ENCODE measurements at places on chromosomes 2 and 18. TPM values are rescaled to one million over a fixed set of nuclear protein-coding genes. Genes with fewer than 3 reads are reported as not detected.
A peak's percentile ranks its signal among the peaks of the same experiment; 100 is the strongest.

Gene LAMA1
- total RNA-seq, result not detected

Gene ALPP
- not detected for total RNA-seq

Gene MC5R
- total RNA-seq, result not detected

Gene MC2R
- total RNA-seq, result not detected

Gene DIS3L2
- total RNA-seq, result 36.0 TPM

Gene FMNL2
- 57.9 TPM for total RNA-seq

Gene OXER1
- total RNA-seq, result 1.2 TPM

- DNase-seq, result peak; percentile 74
These were observed 152.6 kb downstream of the GALNT14 start for GRCh38 chr2:30985493-30986230.

- DNase-seq, result peak; percentile 92
These were observed 116.1 kb downstream of the SPTBN1 start for GRCh38 chr2:54572262-54572635.

GRCh38 chr2:120589771-120590608 is 145.7 kb upstream of the GLI2 start:
- no peak for DNase-seq

DNA sequence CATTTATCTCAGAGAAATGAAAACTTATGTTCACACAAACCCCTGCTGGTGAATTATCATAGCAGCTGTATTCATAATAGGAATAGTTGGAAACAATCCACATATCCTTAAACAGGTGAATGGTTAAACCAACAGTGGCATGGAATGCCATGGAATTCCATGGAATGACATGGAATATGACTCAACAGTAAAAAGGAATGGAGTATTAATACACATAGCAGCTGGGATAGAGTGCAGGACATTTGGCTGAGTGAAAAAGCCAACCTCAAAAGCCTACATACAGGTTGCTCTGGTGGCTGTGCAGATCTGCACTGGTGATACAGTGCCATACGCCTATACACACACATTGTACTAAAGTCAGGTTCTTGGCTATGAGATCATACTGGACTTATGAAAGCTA is 69.5 kb downstream of the FAM168B start:
- DNase-seq, result no peak

DNA sequence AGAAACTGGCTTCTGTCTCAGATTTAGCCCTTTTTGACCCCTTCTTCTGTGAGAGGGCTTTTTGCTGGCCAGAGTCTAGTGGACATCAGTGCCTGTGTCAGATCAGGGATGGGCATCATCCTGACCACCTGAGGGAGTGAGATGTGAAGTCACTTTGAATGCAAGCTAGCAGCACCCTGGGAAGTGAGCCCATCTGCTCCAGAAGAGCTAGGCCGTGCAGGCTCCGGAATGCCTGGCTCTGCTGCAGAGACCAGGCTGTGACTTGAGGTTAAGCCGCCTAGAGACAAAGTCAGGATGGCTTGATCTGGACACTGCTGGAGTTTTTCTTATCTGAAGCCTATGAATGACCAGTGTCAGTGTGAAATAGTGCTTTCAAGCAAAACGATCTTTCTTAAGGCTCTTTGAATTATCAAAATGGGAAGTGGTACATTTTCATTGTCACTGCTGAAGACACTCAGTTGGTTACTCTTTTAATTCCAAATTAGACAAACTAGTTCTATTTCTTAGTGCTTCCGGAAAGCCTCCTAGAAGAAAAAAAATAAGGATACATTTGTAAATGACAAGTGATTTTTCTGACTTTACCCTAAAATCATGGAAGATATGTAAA is 20.8 kb downstream of the DGUOK start:
- no peak for DNase-seq

DNA sequence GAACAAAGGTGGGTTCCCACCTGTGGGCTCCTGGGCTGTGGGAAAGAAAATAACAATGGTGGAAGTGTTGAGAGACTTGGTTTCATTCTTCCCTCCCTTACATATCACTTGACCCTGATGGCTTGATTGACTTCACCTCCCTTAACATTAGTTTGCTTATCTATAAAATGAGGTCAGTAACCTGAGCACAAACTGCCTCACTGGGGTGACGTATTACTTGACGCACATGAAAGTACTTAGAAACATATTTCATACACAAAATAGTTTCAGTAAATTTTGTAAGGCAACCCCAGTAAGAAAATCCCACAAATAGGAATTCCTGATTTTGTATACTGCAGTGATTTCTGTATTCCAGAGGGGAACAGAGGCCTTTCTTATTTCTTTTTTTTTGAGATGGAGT is 29.4 kb upstream of the LPIN2 start:
- DNase-seq, result no peak

- DNase-seq, result no peak
These were observed 23.2 kb downstream of the MAP4K4 start for GRCh38 chr2:101720732-101721131.

- peak; percentile 51 for DNase-seq
These were observed 45.5 kb downstream of the RAB12 start for GRCh38 chr18:8654503-8655451.

GRCh38 chr2:239381709-239382134 is 19.1 kb downstream of the HDAC4 start:
- DNase-seq, result no peak

DNA sequence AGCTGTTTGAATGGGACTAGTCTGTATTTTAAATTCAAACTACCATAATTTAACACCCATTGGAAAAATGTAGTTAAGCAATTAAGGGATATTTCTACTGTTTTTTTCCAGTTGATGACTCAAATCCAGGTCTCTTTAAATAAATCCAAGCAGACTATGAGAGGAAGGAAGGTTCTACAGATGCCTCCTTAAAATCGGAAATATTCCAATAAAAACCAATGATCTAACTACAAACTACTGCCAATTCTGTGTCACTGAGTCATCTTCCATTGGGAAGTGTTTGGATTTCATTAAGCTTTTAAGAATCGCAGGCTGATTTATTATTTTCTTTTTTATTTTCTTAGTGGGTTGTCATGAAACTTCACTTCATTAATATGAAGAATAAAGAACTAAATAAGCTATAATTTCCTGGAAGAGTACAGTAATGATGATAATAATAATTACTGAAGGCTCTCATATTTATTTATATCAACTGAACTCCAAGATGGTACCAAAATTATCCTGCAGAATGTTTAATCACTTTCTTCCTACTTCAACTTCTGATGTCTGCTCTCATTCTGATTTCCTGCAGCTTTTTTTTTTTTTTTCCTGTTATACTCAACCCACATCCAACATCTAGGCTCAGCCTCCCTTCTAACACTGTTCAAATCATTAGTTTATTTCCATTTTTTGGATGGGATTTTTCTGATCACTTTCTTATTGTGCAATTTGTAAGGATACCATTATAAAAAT is 166.3 kb upstream of the FN1 start:
- no peak for DNase-seq

- DNase-seq, result no peak
These were observed 114.8 kb upstream of the ANKRD30BL start for GRCh38 chr2:132276571-132276981.

GRCh38 chr2:172409042-172409441 is 18.3 kb upstream of the ITGA6 start:
- DNase-seq, result no peak

DNA sequence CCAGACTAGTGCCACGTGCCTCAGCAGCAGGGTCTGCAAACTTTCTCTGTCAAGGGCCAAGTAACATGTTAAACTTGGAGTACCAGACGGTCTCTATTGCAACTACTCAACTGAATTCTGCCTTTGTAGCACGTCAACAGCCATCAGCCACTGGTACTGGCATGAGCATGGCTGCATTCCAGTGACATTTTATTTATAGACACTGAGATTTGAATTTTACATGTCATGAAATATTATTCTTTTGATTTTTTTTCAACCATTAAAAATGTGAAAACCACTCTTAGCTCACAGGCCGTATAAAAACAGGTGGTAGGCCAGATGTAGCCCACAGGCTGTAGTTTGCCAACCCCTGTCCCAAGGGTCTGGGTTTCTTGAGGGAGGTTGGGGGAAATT is 199.7 kb downstream of the TPGS2 start:
- DNase-seq, result no peak

DNA sequence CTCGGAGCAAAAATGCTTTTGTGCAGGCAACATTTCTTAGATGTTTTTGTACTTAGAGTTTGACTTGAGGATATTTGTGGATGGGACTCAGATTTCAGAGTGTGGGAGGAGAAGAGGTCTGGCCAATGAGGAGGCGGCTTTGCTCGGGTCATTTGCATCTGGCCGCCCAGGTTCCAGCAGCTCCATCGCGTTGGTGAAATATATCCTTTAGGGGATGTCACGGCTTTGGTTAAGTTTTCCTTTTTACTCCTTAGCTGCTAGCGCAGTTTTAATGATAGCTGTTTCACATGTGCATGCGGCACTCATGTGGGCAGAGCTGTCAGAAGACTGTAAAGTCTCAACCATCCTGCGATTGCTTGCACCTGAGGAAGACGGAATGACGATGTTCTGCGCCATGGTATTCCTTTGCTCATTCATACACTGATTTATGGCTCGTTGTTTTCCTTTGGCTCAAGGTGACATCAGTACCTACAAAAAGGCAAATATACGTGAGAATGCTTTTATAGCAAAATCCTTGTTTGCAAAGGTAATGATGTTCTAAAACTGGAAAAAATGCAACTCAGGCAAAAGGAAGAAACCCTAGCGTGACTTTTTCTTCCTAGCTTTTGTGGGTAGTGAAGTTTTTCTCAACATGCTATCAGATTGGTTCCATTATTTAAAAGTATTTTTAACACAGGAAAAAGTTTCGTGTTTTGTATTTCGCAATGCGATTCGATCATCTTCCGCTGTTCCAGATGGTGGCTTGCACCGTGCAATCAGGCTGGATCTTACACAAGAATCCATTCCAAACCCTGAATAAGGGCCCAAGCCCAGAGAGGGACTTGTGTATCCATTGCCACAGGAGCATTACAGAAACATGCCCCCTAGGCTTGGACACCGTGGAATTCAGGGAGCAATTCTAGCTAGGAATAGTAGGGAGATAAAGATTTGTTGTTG is 70.5 kb upstream of the ZNF516 start:
- DNase-seq, result peak; percentile 94

DNA sequence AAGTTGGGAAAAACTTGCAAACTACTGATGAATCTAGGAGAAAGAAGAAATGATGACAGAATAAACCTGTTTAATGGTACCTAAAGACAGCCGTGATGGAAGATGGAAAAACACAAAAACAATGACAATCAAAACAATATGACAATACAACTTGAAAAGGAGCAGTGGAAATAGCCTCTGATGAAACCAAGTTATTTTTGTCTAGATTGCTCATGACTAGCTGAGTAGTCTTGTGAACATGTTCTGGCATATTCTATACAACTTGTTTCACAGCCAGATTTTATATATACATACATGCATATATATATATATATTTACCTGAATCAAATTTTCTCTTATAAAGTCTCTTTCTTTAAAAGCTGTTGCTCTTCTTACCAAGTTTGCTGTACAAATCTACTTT is 439.1 kb downstream of the TGIF1 start:
- no peak for DNase-seq

DNA sequence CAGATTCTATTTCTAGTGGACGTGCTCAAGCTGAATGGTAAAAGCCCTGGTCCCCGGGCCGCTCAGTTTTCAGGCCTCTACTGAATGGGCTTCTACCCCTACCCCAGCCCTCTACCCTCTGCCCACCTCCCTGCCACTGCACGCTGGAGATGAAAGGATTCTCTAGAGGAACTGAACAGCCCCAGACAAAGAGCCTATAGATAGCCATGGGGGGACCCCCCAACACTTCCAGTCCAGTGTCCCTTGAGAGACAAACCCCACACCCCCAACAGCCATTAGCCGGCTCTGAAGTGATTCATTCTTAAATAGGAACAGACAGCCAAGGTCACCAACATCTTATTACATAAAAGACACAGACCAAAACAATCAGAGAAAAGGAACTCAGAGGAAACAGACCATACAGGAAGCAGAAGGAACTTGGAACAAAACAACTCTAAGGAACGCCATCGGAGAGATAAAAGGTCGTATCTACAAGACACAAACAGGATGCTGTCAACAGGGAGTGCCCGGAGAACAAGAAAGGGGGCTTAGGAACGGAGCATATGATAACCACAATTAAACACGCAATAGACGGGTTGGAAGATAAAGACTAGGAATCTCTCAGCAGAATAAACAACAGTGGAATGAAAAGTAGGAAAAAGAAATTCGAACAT is 23.5 kb downstream of the TMEM37 start:
- DNase-seq, result no peak

DNA sequence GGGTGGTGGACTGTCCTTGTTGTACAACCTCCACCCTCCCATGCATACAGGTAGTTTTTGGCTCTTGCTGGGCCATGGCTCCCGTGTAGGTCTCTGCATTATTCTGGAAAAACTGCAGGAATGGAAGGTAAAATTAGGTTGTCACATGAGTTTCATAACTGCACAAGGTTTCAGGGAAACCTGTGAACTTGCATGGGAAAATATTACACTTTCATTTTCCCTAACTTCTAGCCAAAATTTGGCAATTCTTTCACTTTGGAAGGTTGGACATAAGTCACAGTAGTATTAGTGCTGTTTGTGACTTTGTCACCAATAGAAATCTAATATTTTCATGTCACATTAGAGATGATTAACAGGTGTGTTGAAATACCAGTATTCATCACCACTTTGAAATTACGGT is 118.1 kb upstream of the MGAT5 start:
- no peak for DNase-seq

DNA sequence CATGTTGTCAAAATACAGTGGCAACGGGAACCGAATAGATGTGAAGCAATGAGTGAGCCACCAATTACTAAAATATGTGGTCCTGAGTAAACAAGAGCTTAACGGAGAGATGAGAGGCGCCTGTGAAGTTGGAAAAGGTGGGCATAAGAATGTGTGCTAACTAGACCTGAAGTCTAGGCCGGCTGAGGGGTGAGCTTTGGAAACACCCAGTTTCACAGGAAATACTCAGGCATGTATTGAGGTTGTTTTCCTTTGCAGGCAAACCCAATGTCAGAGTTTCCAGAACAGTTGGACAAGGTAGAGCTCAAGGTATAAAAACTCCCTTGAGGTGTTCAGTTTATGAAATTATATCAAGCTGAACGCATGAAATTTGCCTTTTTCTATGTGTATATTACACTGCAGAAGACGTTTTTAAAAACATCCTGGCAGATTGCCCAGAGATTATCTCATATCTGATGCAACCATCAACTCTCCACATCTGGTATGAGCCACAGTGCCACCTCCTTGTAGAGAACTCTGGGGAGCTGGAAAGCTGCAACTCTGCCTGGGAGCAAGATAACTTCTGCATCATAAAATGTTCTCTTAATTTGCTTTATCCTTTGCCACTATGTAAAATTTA is 3.9 kb upstream of the WDSUB1 start:
- DNase-seq, result no peak

DNA sequence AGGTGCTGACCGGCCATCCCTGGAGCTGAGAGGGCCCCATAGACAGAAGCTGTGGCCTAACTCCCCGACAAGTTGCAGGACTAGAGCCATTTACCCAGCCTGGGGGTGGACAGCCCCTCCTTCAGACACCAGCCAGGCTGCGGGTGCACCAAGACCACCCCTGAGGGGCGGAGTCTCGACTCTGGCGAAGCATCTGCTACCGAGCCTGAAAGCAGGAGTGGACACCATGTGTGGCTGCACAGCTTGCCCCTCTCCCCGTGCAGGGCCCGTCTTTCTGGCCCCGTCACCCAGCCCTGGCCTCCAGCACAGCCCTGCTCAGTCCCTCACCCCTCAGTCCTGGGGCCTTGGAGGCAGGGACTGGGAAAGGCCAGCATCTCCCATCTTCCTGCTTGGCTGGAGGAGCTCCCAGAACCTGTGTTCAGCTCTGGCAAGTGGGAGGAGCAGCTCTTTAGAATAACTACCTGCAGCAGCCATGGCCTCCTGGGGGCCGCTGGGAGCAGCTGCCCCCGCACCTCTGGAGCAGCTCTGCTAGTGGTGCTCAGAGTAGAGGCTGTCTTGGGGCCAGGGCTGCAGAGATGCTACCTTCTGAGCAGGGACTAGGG is 275.8 kb downstream of the NDUFA10 start:
- no peak for DNase-seq

- DNase-seq, result no peak
These were observed 79.0 kb downstream of the PTGR3 start for GRCh38 chr18:75129717-75130477.

Measured in stomach (tissue), 19 donors.